ENCODE measurements at places on chromosomes 5 and 9.

- no peak for DNase-seq
Measured at GRCh38 chr9:17578911-17579793, at the start of gene SH3GL2. Gene SH3GL2 (plus strand): TSS chr9:17579066.

- no peak for DNase-seq
Measured at GRCh38 chr9:135756576-135756975, 54.6 kb downstream of the KCNT1 start.

DNA sequence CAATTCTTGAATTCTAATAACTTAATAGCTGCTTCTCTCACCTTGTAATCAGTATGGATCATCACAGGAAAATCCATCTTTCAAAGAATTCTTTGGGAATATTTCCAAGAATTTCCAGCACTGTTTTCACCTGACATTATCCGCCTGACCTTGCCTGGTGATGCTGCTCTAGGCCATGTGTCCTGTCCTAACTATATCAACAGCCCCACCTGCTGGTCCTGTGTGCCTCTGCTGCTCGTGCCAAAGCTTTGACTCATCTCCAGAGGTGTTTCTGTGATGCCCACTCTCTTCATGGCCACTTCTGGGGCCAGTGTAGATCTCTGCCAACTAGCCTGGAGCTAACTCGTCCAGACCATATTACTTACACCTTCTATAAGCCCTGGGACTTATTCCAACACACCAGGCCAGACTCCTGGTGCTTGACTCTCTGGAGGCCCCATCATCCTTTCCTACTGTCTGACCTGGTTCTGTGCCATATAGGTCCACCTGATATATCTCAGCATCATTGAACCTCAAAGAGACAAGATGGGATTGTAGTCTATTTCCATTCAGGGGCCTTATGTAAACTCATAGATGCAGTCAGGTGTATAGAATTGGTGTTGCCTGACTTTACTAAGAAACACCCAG is 67.5 kb upstream of the CKMT2 start:
- DNase-seq = peak; percentile 42

DNA sequence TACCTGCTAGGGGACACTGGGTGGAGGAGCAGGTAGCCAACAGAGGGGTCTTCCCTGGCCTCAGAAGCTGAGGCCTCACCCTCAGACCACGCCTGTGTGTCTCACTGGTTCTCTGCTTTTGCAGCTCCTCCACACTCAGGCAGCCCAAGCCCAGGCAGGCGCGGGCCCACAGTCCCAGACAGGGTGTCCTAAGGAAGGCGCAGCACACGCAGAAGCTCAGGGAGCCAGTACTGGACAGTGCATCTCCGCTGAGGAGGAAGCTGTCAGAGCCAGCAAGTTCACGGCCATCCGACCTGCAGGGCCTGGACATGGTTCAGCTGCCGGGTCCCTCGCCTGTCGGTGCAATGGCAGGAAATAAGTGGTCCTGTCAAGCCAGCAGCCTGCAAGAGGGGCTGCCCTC is 25.3 kb downstream of the CFAP90 start:
- DNase-seq = no peak

DNA sequence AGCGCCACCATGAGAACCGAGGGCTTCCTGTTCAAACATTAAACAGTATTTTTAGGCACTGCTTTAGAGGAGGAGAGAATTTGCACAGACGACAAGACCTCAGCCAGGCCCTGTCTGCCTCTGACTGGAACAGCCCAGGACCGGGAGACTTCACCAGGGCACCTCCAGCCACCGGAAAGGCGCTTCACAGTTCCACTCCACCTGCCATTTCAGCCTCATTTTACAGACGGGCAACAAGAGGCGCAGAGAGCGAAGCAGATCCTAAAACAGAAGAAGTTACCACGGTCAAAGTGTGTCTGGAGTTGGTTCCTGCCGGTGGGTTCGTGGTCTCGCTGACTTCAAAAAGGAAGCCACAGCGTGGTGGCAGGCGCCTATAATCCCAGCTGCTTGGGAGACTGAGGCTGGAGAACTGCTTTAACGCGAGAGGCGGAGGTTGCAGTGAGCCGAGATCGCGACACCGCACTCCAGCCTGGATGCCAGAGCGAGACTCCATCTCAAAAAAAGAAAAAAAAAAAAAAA is 28.4 kb downstream of the COL23A1 start:
- no peak for DNase-seq

GRCh38 chr5:170430866-170431437 is 41.8 kb upstream of the KCNMB1 start:
- DNase-seq = no peak

GRCh38 chr9:69331444-69331843 is 6.4 kb downstream of the ENTREP1 start:
- no peak for DNase-seq

DNA sequence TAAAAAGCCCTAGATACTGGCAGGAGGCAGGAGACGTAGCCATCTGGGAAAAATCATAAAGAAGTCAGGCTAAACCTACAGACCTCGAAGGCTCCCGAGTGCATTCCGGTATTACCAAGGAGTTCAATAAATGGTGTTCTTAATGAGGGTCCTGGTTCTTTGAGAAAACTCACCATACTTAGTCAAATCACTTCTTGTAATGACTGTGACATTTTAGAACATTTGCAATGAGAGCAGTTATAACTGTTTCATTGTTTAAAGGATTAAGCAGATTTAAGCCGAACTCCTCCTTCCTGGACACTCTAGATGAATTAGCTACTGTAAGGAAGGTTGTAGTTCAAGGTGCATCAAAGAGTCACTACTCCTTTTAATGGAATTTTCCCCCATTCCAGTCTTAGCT is 67.8 kb downstream of the EFNA5 start:
- DNase-seq = no peak

DNA sequence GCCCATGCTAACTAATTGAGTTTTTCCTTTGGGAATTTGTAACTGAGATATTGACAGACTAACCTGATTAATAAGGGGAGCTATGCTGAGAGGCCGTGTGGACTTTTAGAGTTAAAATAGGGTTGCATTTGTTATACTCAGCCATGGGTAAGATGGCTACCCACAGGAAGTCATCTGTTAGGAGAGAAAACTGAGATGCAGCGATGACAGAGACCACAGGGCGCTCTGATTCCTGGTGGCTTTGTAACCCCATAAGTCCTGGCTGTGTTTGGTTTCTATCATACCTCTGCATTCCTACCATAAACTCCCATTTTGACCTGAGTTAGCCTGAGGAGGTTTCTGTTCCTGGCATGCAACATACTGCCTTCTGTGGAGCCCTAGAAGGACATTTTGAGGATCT is 19.5 kb upstream of the PANK3 start:
- DNase-seq = no peak

DNA sequence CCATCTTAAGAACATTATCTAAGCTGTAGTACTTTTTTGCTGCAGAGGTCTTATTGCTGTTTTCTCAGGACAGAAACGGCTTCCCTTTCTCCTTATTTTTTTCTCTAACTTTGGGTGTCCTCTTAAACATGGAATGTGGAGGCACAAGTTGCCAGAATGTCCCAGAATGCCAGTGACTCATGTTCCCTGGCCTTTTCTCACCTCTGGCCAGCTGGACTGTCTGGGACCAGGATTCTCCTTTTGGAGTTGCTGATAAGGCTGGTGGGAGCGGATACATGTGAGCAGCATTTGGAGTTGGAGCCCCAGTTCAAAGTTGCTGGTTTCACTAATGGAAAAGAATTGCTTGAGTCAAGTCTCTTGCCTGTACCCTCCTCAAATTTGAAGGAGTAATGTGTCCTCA is 112.8 kb downstream of the ARHGAP26 start:
- no peak for DNase-seq

DNA sequence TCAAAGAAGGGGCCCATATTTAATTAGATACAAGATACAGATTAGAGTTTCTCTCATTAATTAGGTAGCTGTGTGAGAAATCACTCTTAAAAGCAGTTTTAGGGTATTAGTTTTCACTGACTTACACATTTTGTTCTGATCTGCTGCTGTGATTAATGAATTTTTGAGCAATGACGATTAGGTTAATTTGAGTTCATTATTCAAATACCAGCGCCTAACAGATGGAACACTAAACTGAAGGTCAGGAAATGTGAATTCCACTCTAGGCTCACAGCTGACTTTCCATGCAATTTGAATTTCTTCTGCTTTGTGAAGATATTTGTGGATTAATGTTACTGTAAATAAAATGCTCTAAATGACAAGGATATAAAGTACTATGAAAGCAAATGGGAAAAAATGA is 380.6 kb downstream of the ADGRV1 start:
- no peak for DNase-seq

DNA sequence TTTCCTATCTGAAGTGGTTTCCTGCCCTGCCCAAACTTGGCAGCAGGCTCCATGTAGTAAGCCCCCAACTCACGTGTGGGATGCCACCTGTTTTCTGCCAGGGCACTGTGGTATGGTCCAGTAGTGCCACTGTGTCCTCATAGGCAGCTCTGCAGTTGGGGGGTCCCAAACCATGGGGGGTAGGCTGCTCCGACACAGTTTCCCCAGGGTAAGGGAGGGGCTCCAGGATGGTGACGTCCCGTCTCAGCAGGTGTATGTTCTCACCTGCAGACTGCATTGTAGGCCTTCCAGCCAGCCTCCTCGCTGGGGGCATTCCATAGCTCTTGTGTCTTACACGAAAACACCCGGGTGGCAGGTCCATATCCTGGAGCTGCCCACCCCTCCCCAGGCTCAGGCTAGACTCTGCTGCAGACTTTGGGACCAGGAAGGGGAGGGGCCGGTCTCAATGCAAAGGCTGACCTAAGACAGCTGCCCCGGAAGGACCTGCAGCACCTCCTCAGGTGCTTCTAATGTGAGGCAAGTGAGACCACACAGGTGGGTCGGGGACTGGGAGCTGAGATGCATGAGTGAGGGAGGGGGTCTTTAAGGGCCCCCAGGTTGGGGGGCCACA is 330.5 kb upstream of the IRX4 start:
- no peak for DNase-seq

GRCh38 chr9:129495620-129496472 is 125.1 kb downstream of the C9orf50 start:
- peak; percentile 82 for DNase-seq

DNA sequence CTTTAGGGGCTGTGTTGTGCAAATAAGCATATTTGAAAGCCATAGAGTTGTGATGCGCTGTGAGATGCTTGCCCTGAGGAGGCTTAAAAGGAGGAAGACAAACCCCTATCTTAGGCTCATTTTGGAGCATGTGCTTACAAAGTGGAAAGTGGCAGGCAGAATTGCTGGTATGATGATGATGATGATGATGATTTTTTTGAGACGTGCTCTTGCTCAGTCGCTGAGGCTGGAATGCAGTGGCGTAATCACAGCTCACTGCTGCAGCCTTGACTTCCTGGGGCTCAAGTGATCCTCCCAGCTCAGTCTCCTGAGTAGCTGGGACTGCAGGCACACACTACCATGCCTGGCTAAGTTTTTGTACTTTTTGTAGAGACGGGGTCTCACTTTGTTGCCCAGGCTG is 1.7 kb downstream of the CNOT8 start:
- no peak for DNase-seq

DNA sequence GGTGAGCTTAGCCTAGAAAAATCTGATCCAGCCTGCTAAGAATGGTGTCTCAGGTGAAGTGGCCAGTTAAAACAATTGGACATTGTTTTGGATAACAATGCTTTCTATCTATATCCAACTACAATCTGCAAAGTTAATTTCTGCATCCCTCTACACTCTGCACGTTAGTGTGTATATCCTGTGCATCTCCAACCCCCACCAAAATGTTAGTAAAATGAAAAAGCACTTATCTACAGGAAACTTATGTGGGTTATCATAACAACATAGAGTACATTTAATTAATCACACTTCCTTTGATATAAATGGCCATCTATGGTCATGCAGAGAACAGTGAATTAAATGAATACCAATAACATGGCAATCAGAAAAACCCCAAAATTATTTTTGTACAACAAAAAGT is 158.7 kb downstream of the NFIB start:
- no peak for DNase-seq

DNA sequence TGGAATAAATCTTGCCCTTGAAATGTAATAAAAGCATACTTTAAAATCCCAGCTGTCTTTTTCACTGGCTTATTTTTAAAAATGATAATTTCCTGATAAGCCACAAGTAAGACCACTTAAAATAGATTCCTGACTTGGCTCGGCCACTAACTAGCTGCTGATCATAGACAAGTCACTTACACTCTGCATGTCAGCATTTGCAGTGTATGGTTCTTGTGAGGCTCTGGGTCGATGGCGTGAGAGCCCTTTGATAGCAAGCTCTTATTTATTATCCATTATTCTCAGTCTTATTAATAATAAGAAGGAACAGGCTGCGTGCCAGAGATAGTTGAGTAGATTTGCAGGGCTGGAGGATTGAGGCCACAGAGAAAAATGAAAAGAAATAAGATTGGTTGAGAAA is 110.7 kb upstream of the IL12B start:
- no peak for DNase-seq

DNA sequence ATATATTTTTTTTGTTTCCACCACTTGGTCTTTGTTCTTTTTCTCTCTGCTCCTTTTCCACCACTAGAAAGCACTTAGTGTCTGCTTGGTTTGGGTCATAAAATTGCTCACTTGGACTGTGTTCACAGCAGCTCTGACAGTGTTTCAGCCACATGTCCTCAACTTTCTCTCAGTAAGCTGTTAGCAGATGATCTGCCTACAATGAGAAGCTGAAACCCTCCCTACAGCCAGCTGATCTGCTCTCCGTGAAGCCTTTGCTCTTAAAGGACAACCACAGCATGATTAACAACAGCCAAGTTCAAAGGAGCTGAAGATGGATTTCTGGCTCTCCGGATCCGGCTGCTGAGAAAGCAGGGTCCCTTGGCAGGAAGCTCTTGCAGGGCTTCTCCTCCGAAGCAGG is 31.6 kb downstream of the PRLR start:
- DNase-seq = no peak

- DNase-seq = no peak
Measured at GRCh38 chr5:116062352-116062751, 22.5 kb upstream of the COMMD10 start.

- no peak for DNase-seq
Measured at GRCh38 chr9:116387934-116388698, 234.5 kb downstream of the PAPPA start.

DNA sequence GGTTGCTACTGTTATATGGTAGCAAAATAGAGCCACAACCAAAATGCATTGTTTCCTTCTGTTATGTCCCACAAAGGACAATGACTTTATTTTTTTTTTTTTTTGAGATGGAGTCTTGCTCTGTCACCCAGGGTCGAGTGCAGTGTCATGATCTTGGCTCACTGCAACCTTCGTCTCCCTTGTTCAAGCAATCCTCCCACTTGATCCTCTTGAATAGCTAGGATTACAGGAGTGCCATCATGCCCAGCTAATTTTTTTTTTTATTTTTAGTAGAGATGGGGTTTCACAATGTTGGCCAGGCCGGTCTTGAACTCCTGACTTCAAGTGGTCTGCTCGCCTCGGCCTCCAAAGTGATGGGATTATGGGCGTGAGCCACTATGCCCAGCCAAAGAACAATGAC is 527.7 kb upstream of the SGCD start:
- no peak for DNase-seq

GRCh38 chr9:26013199-26013598 is 335.0 kb upstream of the TUSC1 start:
- DNase-seq = no peak

- no peak for DNase-seq
Measured at GRCh38 chr5:132481596-132482211, 8.9 kb downstream of the IRF1 start.
